Activated CD4-positive, alpha-beta T cell treated with anti-CD3 and anti-CD28 coated beads for 1 hour (primary cell): ENCODE measurements at places on chromosomes 2 and 18.

DNA sequence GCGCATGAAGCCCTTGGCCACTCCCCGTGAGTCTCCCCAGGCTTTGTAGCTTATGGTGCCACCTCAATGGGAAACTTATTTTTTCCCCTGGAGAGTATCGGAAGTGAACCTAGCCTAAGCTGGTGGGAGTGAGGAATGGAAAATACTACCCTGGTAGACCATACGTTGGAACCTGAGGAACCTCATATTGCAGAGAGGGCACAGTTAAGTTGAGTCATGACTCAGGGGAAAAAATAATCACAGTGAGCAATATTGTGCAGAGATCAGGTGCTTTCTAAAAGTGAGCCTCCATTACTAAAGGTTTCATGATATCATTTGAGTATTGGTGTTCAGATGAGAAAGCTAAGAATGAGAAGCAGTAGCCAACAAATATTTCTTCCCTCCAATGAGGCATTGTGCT lies 360.5 kb upstream of the NT5C1B start:
- no peak for DNase-seq

- no peak for DNase-seq
Observed at GRCh38 chr18:24262087-24262486, 123.2 kb downstream of the CABYR start.

- DNase-seq: no peak
Observed at GRCh38 chr2:201406077-201406662, 45.1 kb downstream of the TRAK2 start.

GRCh38 chr2:139067072-139067471 lies 286.9 kb upstream of the NXPH2 start:
- no peak for DNase-seq

DNA sequence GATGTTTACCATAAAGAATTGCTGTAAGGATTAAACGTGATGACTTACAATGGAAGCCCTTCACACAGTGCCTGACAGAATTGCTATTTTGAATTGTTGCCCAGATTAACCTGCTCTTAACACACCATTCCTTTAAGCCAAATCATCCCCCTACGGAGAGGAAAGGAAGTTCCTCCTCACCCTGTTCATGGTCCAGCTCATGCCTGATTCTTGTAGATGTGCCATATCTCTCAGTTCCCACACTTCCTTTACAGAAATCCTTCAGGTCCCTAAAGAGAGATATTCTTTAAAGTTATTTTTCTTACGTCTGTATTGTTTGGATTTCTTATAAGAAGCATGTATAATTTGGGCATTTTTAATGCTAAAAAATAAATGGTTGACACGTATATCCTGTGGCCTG lies 127.5 kb upstream of the DAPL1 start:
- DNase-seq: no peak
